ENCODE measurements at places on chromosomes 2 and 18. TPM values are rescaled to one million over a fixed set of nuclear protein-coding genes. Genes with fewer than 3 reads are reported as not detected.
A peak's percentile ranks its signal among the peaks of the same experiment; 100 is the strongest.

DNA sequence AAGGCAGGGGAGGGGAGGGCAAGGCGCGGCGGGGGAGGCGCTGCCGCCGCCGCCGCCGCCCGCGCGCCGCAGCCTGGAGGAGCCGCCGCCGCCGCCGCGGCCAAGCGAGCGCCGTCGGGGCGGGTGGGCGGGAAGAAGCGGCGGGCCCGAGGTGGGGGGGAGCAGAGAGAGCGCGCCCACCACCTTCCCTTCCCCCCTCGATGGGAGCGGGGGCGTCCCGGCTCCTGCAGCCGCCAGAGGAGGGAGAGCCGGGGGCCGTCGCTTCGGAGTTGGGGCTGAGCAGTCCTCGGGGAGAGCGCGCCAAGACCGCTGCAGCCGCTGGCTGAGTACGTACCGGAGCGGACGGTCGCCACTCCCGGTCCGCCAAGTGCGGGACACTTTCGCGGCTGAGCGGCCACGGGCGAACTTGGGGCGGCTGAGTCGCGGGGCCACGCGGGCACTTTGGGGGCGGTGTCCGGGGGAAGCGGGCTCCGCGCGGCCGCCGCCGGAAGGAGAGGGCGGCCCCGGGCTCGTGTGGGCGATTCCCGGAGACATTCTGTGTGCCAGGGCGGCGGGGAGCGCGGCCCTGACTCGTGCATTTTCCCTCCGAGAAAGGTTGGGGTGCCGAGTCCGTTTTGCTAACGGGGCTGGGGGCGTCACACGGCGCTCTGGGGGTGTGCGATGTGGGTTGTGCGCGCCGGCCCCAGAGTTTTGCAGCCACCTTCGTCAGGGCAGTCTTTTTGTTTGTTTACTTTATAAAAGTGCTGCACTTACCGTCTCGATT, at the start of gene NAB1:
Gene NAB1 (plus strand): TSS at position 49 of the 763 bp plus-strand sequence. CDS start 10,094 bp downstream, outside the sequence.
- H3K36me3 ChIP-seq = no peaks in the 10 kb centered on the region
- peak within 1 kb of the TSS; percentile 92 for H3K27ac ChIP-seq
- DNase-seq = peak; percentile 83
- H3K27me3 ChIP-seq = no peaks in the 10 kb centered on the region
- H3K4me3 ChIP-seq = peak within 1 kb of the TSS; percentile 79

DNA sequence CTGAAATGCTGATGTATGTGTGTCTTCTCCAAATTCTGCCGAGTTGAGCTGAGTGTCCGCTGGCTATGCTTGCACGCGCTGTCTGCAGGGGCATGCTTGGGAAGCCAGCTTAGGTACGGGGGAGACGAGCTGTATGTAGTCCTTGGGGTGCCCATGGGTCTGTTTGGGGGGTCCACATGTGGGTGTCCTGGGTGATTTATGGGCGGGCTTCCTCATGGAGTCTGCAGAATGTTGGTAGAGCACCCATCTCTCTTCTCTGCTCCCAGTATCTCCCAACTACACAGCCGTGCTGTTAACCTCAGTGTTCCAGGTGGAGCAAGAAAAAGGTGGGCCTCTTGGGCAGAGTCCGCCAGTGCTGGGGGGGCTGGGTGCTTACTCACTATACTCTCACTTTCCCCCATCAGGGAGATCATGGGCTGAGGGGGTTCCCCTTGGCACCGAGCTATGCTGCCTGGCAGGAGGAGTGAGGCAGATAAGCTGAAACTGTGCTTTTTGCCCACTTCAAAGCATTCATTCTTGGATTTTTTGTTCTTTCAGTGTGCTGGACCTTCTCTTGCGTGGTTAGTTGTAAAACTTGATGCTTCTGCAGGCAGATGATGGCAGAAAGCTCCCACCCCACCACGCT, 128.2 kb upstream of the ALKAL2 start:
- H3K27ac ChIP-seq = no peak overlapping the region
- H3K4me3 ChIP-seq = no peak overlapping the region
- no peaks in the 10 kb centered on the region for H3K4me1 ChIP-seq
- H3K27me3 ChIP-seq = no peaks in the 10 kb centered on the region
- no peak for DNase-seq
- H3K36me3 ChIP-seq = no peaks in the 10 kb centered on the region

GRCh38 chr2:33106115-33106514, 159.4 kb downstream of the LTBP1 start:
- no peak overlapping the region for H3K27ac ChIP-seq
- no peaks in the 10 kb centered on the region for H3K4me1 ChIP-seq
- DNase-seq = no peak

Gene SERPINB11
- not detected for total RNA-seq

- no peak overlapping the region for H3K4me3 ChIP-seq
- no peaks in the 10 kb centered on the region for H3K4me1 ChIP-seq
Measured at GRCh38 chr2:106667478-106668070, 180.4 kb downstream of the CD8B2 start.

Gene NIFK
- 36.4 TPM for total RNA-seq

Gene PTPN4
- total RNA-seq = 45.4 TPM

- H3K27me3 ChIP-seq = no peaks in the 10 kb centered on the region
- H3K27ac ChIP-seq = no peak overlapping the region
- peaks cover 82% of the 10 kb centered on the region for H3K36me3 ChIP-seq
- no peak overlapping the region for H3K4me3 ChIP-seq
- DNase-seq = no peak
Measured at GRCh38 chr18:212780-213179, 54.4 kb downstream of the USP14 start.

DNA sequence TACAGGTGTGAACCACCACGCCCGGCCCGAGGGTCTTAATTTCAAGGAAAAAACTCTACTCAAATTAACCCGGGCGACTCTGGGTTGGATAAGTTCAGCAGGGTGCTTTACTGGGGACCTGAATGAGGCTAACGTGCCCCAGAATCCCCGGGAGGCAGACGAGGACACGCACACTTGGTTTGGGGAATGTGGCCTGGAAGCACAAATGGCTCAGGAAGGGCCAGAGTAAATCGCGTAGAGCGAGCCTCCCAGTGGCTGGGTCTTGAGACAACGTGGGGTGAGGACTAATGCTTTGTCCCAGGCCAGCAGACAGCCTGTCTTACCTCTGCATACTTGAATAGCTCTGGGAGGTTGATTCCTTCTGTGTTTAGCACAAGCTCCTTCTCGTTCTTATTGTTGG, 75.8 kb downstream of the POLR1A start:
- peaks cover 6% of the 10 kb centered on the region for H3K4me1 ChIP-seq
- no peak overlapping the region for H3K4me3 ChIP-seq
- no peaks in the 10 kb centered on the region for H3K27me3 ChIP-seq
- no peak overlapping the region for H3K27ac ChIP-seq
- DNase-seq = peak; percentile 53
- H3K36me3 ChIP-seq = peaks cover 65% of the 10 kb centered on the region

Gene TOGARAM2
- total RNA-seq = 0.72 TPM

DNA sequence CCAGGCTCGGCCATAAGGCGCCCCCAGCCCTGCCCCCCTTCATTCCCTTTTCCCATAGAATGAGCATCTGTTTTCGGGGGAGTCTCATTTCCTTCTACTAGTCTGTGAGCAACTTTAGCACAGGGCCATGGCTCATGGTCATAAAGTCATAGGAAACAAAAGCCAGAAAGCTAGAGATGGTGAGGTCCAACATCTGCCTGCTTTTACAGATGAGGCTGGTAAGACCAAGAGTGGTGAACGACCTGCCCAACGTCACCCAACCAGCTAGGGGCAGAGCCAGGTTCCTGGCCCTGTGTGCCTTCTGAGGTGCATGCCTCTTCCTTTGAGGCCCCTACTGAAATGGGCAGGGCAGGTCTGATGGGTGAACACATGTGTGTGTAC, 212.7 kb downstream of the DYSF start:
- no peak overlapping the region for H3K27ac ChIP-seq
- no peaks in the 10 kb centered on the region for H3K36me3 ChIP-seq
- H3K27me3 ChIP-seq = no peaks in the 10 kb centered on the region
- H3K4me1 ChIP-seq = no peaks in the 10 kb centered on the region
- DNase-seq = no peak

- H3K4me1 ChIP-seq = no peaks in the 10 kb centered on the region
Measured at GRCh38 chr2:236841389-236841788, 244.3 kb upstream of the COPS8 start.

DNA sequence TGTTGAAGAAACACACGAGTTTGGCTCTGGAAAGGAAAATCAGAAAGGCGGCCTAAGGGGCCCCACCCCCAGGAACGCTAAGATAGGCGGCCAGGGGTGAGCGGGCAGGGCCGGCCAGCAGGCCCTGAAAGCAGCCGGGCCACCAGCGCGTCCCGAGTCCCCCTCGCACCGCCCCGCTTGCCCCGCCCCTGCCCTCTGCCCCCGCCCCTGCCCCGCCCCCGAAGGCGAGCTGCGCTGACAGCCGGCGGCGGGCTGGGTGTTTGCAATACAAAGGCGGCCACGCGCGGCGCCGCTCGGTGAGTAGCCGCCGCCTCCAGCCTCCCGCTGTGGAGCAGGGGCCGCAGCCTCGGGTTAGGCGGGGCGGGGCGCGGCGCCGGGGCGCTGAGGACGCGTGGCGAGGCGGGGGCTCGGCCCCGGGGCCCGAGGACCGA, at the start of gene LPIN1:
Gene LPIN1 (plus strand): TSS at position 257 of the 431 bp plus-strand sequence. CDS start 18,910 bp downstream, outside the sequence.
- peaks cover 58% of the 10 kb centered on the region for H3K4me1 ChIP-seq
- H3K27me3 ChIP-seq = no peaks in the 10 kb centered on the region
- H3K27ac ChIP-seq = peak within 1 kb of the TSS; percentile 85
- DNase-seq = peak; percentile 95
- peak within 1 kb of the TSS; percentile 90 for H3K4me3 ChIP-seq
- no peaks in the 10 kb centered on the region for H3K36me3 ChIP-seq
